Hepatocyte (in vitro differentiated cells): ENCODE measurements at places on chromosomes 12 and 14. TPM values are rescaled to one million over a fixed set of nuclear protein-coding genes. Genes with fewer than 3 reads are reported as not detected.
A peak's percentile ranks its signal among the peaks of the same experiment; 100 is the strongest.

GRCh38 chr12:112342587-112342986 lies 39.6 kb downstream of the HECTD4 start:
- no peak overlapping the region for H3K4me3 ChIP-seq
- no peaks in the 10 kb centered on the region for H3K4me1 ChIP-seq
- no peaks in the 10 kb centered on the region for H3K27me3 ChIP-seq
- no peak for DNase-seq
- H3K36me3 ChIP-seq, result no peaks in the 10 kb centered on the region

- no peak overlapping the region for H3K27ac ChIP-seq
- H3K36me3 ChIP-seq, result no peaks in the 10 kb centered on the region
- no peaks in the 10 kb centered on the region for H3K27me3 ChIP-seq
- DNase-seq, result peak; percentile 77
- no peak overlapping the region for H3K4me3 ChIP-seq
These were observed 8.0 kb downstream of the YY1 start for GRCh38 chr14:100246809-100247428.

- peak; percentile 83 for DNase-seq
- H3K27ac ChIP-seq, result no peak within 1 kb of the TSS
- peak within 1 kb of the TSS; percentile 42 for H3K4me3 ChIP-seq
- peaks cover 30% of the 10 kb centered on the region for H3K27me3 ChIP-seq
These were observed at the start of gene GLS2 for GRCh38 chr12:56488041-56488955. TSS of gene GLS2 (minus strand) at chr12:56488161. CDS start at chr12:56488118, 43 bp downstream.

- H3K36me3 ChIP-seq, result no peaks in the 10 kb centered on the region
- no peaks in the 10 kb centered on the region for H3K4me1 ChIP-seq
- DNase-seq, result peak; percentile 70
- H3K27ac ChIP-seq, result no peak overlapping the region
These were observed 123.0 kb downstream of the GLT1D1 start for GRCh38 chr12:128976120-128976738.

- H3K36me3 ChIP-seq, result no peaks in the 10 kb centered on the region
- DNase-seq, result no peak
- H3K4me1 ChIP-seq, result peaks cover 23% of the 10 kb centered on the region
- peak overlapping the region; percentile 61 for H3K27ac ChIP-seq
- no peaks in the 10 kb centered on the region for H3K27me3 ChIP-seq
These were observed 25.3 kb downstream of the PPFIBP1 start for GRCh38 chr12:27549236-27549800.

- no peaks in the 10 kb centered on the region for H3K36me3 ChIP-seq
- DNase-seq, result no peak
- H3K27me3 ChIP-seq, result no peaks in the 10 kb centered on the region
- no peaks in the 10 kb centered on the region for H3K4me1 ChIP-seq
These were observed 19.8 kb upstream of the AQP2 start for GRCh38 chr12:49930515-49931288.

DNA sequence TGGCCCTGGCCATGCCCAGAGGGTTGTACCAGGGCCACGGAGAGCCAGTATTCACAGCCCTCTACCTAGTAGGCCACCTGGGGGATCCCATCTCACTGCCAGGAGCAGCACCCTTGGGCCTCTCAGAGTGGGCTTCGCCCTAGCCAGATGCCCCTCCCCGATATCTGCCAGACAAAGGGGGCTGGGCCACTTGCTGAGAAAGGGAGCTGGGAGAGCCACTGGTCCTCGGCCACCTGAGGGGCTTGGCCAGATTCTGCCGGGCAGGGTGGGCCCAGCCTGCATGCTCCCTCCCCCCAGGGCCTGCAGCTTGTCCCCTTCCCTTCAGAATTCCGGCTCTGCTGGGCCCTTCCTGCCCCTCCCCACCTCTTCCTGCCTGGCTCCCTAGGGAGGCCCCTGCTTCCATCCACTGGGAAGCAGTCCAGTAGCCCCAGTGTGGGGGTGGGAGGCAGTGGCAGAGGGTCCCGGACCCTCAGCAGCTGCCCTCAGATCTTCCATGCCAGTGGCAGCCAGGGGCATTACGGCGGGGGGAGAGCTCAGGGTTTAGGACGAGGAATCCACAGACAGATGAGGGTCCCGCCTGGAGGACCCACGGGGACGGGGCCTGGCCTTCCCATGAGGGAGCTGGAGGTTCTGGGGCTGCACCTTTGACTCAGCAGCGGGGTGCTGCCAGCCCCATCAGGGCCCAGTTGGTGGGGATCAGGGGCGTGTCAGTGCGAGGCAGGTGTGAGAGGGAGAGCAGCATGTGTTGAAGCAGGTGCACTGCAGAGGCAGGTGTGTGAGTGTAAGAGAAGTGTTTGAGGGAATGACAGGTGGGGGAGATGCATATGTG lies 2.4 kb downstream of the CRIP2 start:
- H3K36me3 ChIP-seq, result no peaks in the 10 kb centered on the region
- H3K27ac ChIP-seq, result no peak overlapping the region
- H3K4me3 ChIP-seq, result no peak overlapping the region
- H3K27me3 ChIP-seq, result peaks cover 48% of the 10 kb centered on the region

DNA sequence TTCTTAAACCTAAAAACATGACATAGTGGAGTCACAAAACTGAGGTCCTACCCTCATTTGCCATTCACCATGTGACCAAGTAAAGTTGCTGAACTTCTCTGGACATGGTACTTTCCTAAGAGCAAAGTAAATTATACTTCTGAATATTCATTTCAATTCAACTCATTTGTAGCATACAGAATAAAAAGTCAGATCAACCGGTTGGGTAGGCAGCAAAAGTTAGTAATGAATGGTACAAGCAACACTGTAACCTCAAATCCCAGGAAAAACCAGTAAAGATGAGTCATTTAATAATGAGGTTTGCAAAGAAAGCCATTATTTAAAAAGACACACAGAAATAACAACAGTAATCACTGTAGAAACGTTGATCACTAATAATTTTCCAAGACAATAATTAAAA lies 8.7 kb downstream of the POLE2 start:
- H3K4me3 ChIP-seq, result no peak overlapping the region
- H3K4me1 ChIP-seq, result no peaks in the 10 kb centered on the region
- H3K36me3 ChIP-seq, result no peaks in the 10 kb centered on the region
- DNase-seq, result no peak

GRCh38 chr12:2976581-2976996 lies 17.4 kb downstream of the TEAD4 start:
- H3K27me3 ChIP-seq, result no peaks in the 10 kb centered on the region
- H3K36me3 ChIP-seq, result no peaks in the 10 kb centered on the region
- no peaks in the 10 kb centered on the region for H3K4me1 ChIP-seq
- H3K27ac ChIP-seq, result no peak overlapping the region
- DNase-seq, result no peak
- H3K4me3 ChIP-seq, result no peak overlapping the region

DNA sequence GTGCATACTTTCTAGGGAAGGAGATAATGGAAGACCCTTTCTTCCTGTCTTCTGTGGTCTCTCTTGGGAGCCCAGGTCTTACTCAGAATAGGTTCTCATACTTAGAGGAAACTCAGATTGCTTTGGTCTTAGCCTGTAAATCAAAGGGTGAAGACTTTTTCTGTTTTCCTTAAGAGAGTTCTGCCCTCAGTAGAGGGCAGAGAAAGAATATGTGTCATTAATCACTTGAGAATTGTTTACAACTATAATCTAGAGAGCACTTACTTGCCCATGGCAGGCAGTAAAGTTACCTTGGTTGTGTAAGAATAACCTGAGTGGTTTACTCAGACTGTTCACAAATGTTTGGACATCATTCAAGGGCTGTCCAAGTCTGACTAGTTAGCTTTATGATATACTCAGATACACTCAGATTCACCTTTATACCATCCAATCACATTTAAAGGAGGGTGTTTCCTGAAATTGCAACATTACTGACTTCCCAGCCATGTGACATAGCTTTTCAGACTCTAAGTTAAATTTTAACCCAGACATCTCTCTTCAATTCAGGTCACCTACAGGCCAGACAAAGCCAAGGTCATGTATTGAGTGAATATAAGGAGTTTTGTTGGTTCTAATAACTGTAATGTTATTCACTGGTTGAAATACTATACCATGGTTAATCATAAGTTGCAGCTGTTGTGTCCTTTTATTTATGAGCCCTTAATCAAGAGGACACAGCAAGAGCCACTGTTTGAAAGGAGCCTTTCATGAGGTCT lies 372.2 kb downstream of the RAD51B start:
- H3K36me3 ChIP-seq, result no peaks in the 10 kb centered on the region
- peaks cover 42% of the 10 kb centered on the region for H3K4me1 ChIP-seq
- peak overlapping the region; percentile 85 for H3K27ac ChIP-seq
- H3K4me3 ChIP-seq, result no peak overlapping the region
- DNase-seq, result peak; percentile 67

PAX9 gene
- 0.53 TPM in 1 of 2 replicates, not detected in the other for total RNA-seq

KRT78 gene
- total RNA-seq, result 0.08 TPM in 1 of 2 replicates, not detected in the other

DAO gene
- 0.90 and 2.2 TPM in 2 replicates for total RNA-seq

MYF5 gene
- total RNA-seq, result not detected in 2 replicates

OTOGL gene
- total RNA-seq, result 0.33 and 0.44 TPM in 2 replicates

CAPZA3 gene
- not detected in 2 replicates for total RNA-seq

CATSPERB gene
- 7.1 and 19.5 TPM in 2 replicates for total RNA-seq

OR11G2 gene
- not detected in 2 replicates for total RNA-seq

IFNG-AS1 gene
- not detected in 2 replicates for total RNA-seq

HCAR2 gene
- total RNA-seq, result 2.1 and 3.8 TPM in 2 replicates

ACVRL1 gene
- total RNA-seq, result 4.6 and 11.6 TPM in 2 replicates

STAC3 gene
- total RNA-seq, result 0.23 and 1.1 TPM in 2 replicates

BHLHE41 gene
- 1.6 and 2.4 TPM in 2 replicates for total RNA-seq

CPNE6 gene
- total RNA-seq, result not detected in 2 replicates
